ENCODE measurements at places on chromosomes 2 and 18.

DNA sequence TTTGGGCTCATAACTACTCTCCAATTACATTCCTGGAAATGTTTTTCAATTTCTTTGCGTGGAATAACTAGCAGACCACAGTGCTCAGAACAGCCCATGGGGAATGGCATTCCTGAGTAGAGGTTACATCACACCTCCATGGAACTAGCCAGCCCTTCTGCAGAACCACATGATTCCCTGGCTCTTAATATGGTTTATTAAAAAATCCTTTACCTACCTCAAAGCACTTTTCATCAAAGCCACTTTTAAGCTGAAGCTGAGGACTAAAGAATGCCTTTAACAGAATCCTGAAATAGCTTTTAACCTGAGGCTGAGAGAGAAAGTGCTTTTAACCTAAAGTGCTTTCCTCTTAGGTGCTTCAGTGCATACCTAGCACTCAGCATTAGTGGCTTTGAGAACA lies 376.3 kb downstream of the ARHGAP15 start:
- peak; percentile 23 for DNase-seq

GRCh38 chr2:18896125-18896764 lies 306.9 kb upstream of the NT5C1B start:
- no peak for DNase-seq

GRCh38 chr2:238669046-238669445 lies 178.8 kb upstream of the TWIST2 start:
- DNase-seq = no peak

DNA sequence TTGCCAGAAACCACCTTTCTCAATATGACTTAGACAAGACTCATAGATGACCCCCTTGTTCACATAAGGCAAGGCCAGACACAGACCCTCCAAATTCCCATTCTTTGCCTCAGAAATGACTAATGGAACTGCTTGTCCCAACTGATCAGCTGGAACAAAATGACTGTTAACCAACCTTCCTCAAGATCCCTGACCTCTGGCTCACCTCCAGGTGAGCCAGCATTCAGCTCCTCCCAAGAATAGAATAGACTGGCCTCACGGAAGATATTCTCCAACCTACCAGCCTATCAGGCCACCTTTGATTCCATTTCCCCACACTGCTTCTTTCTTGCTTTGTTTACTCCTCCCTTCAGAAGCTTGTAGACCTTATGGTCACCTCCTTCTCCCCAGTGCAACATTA lies 195.7 kb upstream of the VWC2L start:
- DNase-seq = no peak

DNA sequence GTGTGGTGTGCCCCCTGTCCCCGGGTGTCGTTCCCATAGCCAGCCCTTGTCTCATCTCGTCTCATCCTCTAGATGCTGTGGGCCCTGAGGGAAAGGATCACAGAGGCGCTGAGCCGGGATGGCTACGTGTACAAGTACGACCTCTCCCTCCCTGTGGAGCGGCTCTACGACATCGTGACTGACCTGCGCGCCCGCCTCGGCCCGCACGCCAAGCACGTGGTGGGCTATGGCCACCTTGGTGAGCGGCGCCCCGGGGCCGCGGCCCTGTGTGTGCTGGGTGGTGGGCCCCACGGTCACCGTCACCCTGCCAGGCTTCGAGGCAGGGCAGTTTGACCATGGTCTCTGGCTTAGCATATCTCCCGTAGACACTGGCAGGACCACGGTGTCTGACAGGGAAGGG lies 20.8 kb upstream of the GAL3ST2 start:
- no peak for DNase-seq

All from Karpas-422 (cell line).